ENCODE measurements at places on chromosomes 1 and 21.
A peak's percentile ranks its signal among the peaks of the same experiment; 100 is the strongest.

DNA sequence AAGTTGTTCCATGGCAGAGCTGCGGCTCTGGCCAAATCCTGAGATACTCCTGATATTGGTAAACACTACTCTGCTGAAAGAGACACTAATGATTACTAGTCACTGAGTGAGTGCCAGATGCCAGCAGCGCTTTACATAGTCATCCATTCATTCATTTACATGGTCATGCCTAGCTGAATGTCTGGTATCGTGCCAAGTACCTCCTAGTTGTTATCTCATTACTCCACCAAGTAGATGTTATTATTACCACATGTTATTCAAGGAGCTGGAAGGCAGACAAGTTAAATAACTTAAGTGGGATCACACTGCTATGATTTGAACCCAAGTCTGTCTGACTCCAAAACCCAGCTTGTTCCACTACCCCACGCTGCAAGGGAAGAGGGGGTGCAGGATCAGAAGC is 4.7 kb downstream of the OLFML2B start:
- no peak for ATAC-seq

GRCh38 chr1:157517016-157517415 is 35.3 kb downstream of the FCRL5 start:
- ATAC-seq, result no peak

- peak; percentile 79 for ATAC-seq
These were observed 37.2 kb upstream of the GBP5 start for GRCh38 chr1:89309828-89310227.

- no peak for ATAC-seq
These were observed 86.5 kb downstream of the LACTBL1 start for GRCh38 chr1:22886211-22886610.

DNA sequence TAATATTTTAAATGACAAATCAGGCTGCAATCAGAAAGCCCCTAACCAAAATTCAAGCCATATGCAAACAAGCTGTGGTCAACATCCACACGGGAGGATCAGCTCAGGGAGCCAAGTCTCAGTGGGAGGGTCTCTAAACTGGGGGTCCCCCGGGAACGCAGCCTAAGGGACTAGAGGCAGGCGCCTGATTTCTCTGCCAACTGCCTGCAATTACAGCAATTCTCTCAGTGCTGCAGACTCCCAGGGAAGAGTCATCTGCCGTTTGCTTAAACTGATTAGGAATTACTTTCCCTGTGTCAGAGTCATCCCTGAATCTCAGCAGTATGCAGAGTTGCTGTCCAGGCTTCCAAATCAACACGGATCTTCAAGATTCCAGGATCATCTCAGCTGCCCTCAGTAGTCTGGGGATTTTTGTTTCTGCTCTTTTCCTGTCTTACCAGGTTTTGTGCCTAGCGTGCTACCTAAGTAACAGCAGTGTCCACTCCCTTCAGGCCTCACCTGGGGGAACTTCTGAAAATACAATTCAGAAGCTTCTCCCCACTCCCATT is 247.8 kb downstream of the RRAGC start:
- ATAC-seq, result no peak

DNA sequence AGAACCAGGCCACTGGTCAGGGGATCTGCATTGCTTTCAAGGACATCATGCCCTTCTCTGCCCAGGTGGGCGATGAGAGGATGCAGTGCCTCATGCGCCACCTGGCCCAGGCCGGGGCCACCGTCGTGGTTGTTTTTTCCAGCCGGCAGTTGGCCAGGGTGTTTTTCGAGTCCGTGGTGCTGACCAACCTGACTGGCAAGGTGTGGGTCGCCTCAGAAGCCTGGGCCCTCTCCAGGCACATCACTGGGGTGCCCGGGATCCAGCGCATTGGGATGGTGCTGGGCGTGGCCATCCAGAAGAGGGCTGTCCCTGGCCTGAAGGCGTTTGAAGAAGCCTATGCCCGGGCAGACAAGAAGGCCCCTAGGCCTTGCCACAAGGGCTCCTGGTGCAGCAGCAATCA is 5.0 kb upstream of the ZBTB48 start:
- no peak for ATAC-seq

GRCh38 chr1:169327875-169328274 is 39.7 kb downstream of the NME7 start:
- ATAC-seq, result no peak

- no peak for ATAC-seq
These were observed 89.5 kb upstream of the ARHGEF16 start for GRCh38 chr1:3364983-3365382.

- no peak for ATAC-seq
These were observed 29.9 kb upstream of the LYPLAL1 start for GRCh38 chr1:219143735-219144134.

GRCh38 chr1:53114090-53114489 is 28.3 kb downstream of the SLC1A7 start:
- no peak for ATAC-seq

GRCh38 chr1:84428235-84428634 is 30.0 kb downstream of the DNASE2B start:
- no peak for ATAC-seq

- no peak for ATAC-seq
These were observed 2.5 kb downstream of the KIF21B start for GRCh38 chr1:201020721-201021629.

- ATAC-seq, result peak; percentile 91
These were observed 67.6 kb upstream of the C8B start for GRCh38 chr1:57033222-57034001.

DNA sequence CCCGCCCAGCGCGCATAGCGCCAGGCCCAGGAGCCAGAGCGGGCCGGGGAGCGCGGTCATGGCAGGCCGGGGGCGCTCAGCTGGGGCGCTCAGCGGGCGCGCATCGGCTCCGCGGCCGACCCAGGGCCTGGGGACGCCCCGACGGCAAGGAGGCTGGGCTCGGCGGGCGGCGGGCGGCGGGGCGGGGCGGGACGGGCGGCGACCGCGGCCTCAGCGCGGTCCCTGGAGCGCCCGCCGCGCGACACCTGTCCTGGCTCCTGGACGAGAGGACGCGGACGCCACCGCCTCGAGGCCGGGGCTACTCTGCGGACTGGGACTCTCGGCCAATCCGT is 273 bp downstream of the BMP8B start:
- peak; percentile 41 for ATAC-seq

- no peak for ATAC-seq
These were observed 71.4 kb downstream of the CDC7 start for GRCh38 chr1:91572044-91572443.

GRCh38 chr1:25874635-25875153 is 814 bp downstream of the PAQR7 start:
- no peak for ATAC-seq

DNA sequence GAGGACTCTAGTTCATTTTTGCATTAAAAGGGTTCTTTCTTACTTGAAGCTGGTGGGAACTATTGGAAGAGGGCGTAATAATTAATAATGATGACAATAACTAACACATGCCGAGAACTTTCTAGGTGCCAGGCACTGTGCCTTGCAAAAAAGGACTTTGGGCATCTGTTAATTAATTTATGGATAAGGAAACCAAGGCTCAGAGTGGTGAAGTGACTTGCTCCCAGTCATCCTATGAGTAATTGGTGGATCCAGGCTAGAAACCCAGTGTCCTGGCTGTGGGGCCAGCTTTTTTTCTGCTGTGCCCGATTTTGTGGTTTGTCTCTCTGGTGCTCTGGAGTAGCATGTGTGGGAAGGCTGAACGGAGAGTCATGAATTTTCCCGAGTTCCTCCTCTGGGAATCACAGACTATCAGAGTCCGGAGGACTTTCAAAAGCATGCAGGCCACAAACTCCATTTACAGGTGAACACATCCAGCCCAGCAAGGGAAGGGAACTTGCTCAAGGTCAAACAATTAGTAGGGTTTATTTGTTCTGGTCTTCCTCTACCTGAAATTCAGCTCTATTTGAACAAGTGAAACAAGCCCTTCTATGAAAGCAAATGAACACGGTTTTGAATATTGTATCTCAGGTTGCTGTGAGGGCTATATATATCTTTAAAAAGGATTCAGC is 23.4 kb downstream of the ROR1 start:
- ATAC-seq, result no peak

GRCh38 chr1:243260221-243260880 is 4.5 kb downstream of the SDCCAG8 start:
- no peak for ATAC-seq

DNA sequence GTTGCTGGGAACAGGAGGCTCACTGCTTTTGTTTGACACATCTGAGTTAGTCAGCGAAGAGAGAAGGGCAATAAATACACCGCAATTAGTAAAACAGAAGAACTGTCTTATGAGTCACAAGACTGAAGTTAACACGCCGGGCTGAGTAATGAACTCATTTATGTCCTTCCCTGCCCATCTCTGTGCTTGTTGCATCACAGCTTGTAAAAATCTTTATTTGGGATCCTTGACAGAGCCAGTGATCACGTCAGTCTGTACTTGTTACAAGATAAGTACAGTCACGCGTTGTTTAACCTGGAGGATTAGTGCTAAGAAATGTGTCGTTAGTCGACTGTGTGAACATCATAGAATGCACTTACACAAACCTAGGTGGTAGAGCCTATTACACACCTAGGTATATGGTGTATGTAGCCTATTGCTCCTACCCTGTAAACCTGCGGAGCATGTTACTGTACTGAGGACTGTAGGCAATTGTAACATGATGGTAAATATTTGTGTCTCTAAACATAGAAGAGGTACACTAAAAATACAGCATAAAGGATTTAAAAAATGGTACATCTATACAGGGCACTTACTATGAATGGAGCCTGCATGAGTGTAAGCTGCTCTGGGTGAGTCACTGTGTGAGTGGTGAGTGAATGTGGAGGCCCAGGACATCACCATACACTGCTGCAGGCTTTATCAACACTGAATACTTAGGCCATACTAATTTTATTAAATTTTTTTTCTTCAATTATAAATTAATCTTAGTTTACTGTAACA is 272.2 kb downstream of the TNR start:
- peak; percentile 86 for ATAC-seq

DNA sequence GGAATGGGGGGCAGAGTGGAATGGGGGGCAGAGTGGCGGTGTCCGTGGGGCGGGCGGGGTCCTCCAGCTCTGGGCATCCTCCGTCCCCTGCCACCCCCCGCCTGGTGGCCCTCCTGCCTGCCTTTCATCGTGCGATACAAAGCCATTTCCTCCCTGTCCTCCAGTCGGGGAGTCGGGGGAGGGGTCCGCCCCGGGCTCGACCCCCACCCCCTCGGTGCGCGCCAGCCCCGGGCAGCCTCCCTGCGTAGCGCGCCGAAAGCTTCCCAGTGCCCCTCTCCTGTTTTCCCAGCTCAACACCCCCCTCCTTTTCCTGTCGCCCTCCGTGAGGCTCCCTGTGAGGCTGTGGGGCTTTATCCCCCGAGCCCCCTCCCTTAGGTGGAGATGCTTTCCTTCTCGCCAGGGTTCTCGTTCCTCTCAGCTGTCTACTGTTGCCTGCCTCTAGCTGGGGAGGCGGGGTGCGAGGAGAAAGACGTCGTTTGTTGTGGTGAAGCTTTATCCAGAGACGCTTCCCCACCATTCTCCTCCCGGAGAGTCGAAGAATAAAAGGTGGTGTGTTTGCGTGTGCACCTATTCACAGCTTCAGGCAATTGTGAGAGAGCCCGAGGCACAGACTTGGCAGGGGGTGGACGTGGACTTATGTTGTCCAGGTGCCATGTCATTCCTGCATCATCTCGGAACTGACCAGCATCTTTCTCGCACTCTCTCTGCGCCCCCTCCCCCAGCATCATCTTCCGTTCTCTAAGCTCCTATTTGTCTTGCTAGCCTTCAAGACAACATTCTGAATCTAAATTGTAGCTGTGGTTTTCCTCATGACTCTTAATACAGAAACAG is 848 bp downstream of the DNM3 start:
- ATAC-seq, result no peak

- ATAC-seq, result no peak
These were observed 31.0 kb downstream of the PSEN2 start for GRCh38 chr1:226901421-226901820.

GRCh38 chr1:196271212-196271947 is 336.9 kb downstream of the KCNT2 start:
- no peak for ATAC-seq

DNA sequence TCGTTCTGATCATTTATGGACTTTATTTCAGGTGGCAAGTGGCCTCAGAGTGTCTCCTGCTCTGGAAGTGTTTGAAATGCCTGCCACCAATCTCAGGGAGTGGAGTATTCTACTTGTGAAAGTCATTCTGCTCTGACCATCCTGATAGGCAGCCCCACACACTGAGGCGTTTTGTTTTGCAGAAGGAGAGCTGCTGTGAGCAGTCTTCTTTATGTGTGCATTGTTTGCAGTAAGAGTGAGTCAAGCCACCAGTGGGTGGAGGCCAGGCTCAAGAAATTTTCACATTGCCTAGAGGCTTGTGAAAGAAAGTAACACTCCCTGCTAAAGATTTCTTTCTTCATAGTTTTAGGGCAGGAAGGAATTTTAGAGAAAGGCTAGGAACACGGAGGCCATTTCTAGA is 204.4 kb downstream of the SLC35F3 start:
- no peak for ATAC-seq

DNA sequence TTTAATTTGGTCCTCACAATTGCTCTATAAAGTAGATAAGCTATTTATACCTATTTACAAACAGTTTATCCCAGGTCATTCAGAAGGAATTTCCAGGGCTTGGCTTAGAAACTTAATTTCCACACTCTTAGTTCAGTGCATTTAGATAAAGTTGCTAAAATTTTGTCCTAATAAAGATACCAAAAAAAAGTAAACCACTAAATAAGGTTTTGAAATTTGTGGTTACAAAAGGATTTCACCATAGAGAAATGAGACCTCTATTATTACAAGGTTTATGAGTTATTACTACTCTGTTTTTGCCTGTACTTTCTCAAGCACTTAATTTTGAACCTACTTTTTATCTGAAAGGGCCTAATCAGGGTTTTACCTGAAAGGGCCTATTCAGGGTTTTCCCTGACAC is 22.4 kb downstream of the PTPN22 start:
- no peak for ATAC-seq

DNA sequence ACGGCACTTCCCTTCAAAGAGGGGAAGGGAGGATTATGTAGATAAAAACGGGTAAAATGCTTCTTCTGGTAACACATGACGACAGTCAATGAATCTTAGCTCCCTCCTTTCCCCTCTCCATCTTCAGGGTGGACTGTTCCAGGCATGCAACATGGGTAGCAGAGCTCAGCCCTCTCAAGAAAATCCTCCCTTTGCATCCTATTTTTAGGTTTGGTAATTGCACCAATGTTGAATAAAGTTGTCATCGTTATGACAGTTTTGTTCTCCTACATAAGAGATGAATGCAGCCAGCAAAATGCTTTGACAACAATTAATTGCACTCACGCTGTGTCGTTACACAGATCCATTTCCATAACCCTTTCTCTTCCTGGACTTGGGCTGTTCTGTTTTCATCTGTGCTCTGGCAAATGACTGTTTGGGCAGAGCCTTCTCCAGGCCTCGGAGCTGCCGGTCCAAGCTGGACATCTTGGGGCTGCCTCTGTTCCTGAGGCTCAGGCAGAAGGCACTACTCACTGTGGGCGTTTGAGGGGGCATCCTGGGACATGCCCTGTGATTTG is 127.6 kb downstream of the CNIH3 start:
- ATAC-seq, result no peak
